ENCODE measurements at places on chromosomes 6 and 20.

DNA sequence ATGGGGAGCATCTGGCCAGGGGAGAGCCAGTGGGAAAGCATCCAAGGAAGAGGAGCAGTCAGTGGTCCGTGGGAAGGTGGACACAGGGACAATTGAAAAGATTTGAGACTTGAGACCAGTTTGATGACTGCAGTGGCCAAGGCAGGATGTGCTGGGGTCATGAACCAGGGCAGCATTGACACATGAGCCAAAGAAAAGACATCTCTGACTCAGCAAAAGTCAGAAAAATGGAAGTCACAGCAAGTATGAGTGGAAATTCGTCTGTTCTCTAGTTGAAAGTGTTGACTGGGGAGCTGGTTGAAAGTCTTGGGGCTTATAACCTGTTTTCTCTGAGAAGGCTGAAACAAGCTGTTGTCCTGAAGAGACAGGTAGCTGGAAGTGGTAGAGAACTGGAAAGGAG lies 31.3 kb downstream of the RAB22A start:
- DNase-seq = no peak

- DNase-seq = no peak
These were observed 9.5 kb downstream of the NT5E start for GRCh38 chr6:85459224-85459901.

- no peak for DNase-seq
These were observed 408.4 kb downstream of the PLCB1 start for GRCh38 chr20:8540466-8540865.

- DNase-seq = no peak
These were observed 1.7 kb downstream of the RPS6KA2 start for GRCh38 chr6:166625356-166625755.

DNA sequence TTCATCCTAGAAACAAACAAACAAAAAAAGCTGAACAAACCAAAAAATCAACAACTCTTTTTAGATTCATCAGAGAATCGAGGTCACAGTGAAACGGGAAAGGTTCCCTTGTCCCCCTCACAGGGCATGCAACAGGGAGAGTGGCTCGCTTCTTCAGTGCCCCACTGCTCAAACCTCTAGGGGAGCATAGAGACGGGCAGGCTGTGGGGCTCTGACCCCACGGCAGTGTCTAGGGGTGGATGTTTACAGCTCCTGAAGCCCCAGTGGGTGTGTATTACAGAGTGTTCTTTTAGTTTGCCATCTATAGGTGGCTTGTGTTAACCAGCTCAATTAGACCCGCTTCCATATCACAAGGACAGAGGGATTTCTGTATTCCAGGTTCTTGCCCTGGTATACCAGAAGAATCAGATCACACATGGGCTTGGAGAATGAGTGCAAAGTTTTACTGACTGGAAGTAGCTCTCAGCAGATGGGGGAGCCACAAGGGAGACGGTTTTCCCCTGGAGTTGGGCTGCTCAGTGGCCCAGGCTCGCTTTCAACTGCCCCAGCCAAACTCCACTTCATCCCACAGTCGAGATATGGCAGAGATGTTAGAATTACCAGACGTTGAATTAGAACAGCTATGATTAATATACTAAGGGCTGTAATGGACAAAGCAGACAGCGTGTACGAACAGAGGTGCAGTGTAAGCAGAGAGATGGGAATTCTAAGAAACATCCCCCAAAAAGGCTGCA lies 192.6 kb upstream of the CST7 start:
- DNase-seq = no peak

- no peak for DNase-seq
These were observed 63.0 kb downstream of the PRR18 start for GRCh38 chr6:166245148-166245547.

DNA sequence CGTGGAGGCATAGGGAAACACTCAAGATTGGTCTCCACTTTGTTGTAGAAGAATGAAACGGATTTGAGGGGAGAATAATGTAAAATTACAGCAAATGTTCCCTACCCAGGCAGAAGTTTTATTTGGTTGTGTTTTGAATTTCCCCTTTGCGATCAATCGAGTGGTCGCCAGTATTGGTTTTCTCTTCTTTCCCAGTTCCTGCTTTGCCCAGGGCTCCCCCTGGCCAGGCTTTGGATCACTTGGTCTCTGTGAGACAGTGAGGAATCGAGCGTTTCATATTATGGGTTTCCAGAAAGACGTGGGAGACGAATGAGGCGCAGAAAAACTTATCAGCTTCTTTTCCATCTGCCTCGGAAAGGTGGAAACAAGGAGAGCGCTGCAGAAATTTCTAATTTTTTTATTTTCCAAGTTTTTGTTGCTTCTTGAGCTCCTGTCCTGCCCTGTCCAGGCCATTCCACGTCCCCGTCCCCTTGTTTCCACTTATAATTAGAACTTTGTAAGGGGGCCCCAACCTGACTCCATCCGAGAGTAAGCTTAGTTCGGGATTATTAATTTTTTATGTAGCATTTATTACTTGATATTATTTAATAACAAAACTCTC lies 7.5 kb upstream of the TBX18 start:
- no peak for DNase-seq

GRCh38 chr20:20195021-20195705 lies 142.8 kb downstream of the CFAP61 start:
- DNase-seq = no peak

DNA sequence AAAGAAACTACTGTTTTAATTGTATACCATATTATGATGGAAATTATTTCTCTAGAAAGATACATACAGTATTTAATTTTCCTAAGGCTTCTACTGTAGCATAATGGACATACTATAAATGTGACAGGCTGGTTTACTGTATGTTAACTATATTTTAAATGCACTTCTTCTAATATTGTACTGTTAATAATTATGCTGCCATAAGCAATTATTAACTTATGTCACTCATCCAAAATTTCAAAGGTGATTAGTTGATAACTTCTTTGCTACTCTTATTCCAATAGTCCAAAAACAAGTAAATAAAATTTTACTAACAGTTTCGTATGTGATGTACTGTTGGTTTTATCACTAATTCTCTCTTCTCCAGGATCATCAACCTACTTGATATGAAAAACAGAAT lies 28.1 kb downstream of the HIVEP2 start:
- no peak for DNase-seq

DNA sequence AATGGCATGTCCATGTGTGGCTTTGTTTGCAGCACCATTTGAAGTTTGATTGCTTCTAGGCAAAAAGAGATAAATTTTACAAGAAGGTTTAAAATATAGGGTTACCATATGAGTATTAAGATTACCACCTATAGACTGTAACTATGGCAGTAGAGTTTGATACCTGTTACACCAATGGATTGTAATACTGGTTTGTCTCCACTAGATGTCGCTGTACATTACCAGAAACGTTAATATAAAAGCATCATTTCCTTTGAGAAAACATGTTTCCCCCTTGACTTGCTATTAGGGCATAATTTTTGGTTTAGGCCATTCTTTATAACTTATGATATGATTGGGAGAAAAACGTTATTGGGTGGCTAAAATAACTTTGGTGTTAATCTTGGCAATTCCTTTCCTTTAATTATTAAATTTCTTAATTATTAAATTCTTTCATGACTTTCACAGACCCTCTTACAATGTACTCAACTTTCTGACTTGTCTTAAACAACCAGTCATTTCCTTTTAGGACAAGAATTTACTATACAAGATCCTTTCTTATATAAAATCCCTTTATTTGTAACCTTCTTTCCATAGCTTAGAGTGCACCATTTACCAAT lies 42.8 kb downstream of the HLA-DPB1 start:
- DNase-seq = no peak

DNA sequence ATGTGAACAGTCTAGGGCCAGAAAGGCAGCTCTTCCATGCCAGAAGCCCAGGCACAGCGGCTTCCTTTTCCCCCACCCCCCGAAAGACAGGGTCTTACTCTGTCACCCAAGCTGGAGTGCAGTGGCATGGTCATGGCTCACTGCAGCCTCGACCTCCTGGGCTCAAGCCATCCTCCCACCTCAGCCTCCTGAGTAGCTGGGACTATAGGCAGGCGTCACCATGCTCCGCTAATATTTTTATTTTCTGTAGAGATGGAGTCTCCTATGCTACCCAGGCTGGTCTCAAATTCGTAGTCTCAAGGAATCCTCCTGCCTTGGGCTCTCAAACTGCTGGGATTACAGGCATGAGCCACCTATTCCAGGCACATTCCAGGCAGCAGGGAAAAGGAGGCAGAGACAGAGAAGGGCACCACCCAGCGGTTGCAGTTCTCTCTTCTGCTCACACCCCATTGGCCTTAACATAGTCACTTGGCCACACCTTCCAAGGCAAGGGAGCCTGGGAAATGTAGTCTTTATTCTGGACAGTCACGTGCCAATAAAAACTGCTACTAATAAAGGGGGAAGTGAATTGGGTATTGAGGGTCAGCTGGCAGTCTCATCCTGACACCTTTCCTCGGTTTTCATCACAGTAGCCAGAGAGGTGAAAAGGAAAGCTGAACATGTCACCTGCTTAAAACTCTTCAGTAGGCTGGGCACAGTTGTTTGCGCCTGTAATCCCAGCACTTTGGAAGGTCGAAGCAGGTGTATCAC lies 205.9 kb downstream of the ZMYND8 start:
- no peak for DNase-seq

GRCh38 chr20:19815553-19815991 lies 57.5 kb downstream of the RIN2 start:
- no peak for DNase-seq

DNA sequence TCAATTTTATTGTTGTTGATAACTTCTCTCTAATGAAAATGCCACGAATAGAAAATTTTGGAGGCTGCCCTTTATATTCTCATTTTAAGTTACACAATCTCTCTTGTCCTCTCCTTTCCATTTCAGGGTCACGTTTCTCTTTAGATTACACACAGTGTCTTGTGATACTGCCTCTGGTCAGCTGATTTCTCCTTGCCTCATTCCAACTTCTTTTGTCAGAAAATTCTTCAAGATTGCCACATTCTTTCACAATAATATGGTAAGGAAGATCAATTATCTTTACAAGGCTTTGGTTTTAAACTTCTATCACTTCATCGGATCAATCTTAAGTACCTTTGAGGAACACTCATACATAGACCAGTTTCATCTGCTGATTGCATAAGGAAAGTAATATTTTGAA lies 370.3 kb downstream of the RFPL4B start:
- DNase-seq = no peak
